SJCRH30 (cell line): ENCODE measurements at places on chromosomes 13 and 19.

DNA sequence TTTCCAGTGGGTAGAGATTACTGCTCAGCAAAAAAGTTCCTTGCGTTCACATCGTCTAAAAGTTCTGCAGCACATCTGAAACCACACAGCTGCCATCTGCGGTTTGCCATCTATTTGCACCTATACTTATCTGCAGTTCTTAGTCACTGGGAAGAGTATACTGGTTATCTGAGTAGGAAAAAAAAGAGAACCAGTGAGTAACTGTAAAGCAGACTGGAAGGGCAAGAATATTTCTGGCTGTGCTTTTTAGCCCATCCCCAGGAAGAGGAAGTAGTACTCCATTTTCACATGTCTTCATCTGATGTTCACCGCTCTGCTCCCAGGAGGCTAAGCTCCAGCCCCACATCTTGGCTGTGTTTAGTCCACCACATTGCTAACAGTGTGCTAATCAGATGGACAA, 35.6 kb downstream of the EFNB2 start:
- H3K4me1 ChIP-seq: peaks cover 6% of the 10 kb centered on the region; the same call in 1 of the 2 replicates
- DNase-seq: peak; percentile 15
- H3K4me3 ChIP-seq: no peak overlapping the region
- H3K27ac ChIP-seq: no peak overlapping the region
- peaks cover 4% of the 10 kb centered on the region; the same call in 1 of the 2 replicates for H3K36me3 ChIP-seq
- H3K27me3 ChIP-seq: no peaks in the 10 kb centered on the region

GRCh38 chr19:12551060-12551832, at the start of gene ZNF564:
Gene ZNF564 (minus strand): TSS chr19:12551482. CDS start chr19:12551332, 150 bp downstream.
- H3K36me3 ChIP-seq: peaks cover 16% of the 10 kb centered on the region
- H3K27me3 ChIP-seq: no peaks in the 10 kb centered on the region
- peak; percentile 100 for DNase-seq
- peak within 1 kb of the TSS; percentile 93 for H3K4me3 ChIP-seq
- no peaks in the 10 kb centered on the region for H3K4me1 ChIP-seq

DNA sequence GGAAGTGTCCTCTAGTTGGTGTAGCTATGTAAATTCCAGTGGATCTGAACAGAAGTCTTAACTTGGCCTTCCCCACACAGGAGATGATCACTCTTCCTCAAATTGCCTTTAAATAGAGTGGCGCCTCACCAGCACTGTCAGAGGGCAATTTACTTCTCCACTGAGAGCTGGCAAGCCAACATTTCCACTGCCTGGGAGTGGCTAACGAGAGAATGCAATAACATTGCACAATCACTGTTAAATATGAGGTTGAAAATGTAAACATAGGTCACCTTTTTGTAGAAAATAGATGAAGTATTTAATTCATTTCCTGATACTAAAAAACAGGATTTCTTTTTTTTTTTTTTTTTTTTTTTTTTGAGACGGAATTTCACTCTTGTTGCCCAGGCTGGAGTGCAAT, 55.4 kb upstream of the UBL3 start:
- no peak overlapping the region for H3K4me3 ChIP-seq
- peaks cover 23% of the 10 kb centered on the region for H3K4me1 ChIP-seq
- H3K36me3 ChIP-seq: no peaks in the 10 kb centered on the region
- H3K27me3 ChIP-seq: no peaks in the 10 kb centered on the region
- H3K27ac ChIP-seq: no peak overlapping the region

- H3K27ac ChIP-seq: peak overlapping the region; percentile 70
- peaks cover 48% of the 10 kb centered on the region for H3K4me1 ChIP-seq
- peak overlapping the region; percentile 80 for H3K4me3 ChIP-seq
- H3K27me3 ChIP-seq: no peaks in the 10 kb centered on the region
- no peaks in the 10 kb centered on the region for H3K36me3 ChIP-seq
These were observed 2.6 kb upstream of the JUNB start for GRCh38 chr19:12788682-12789097.

- no peak overlapping the region for H3K27ac ChIP-seq
- H3K4me3 ChIP-seq: no peak overlapping the region
- no peak for DNase-seq
- H3K36me3 ChIP-seq: no peaks in the 10 kb centered on the region
- H3K4me1 ChIP-seq: no peaks in the 10 kb centered on the region
These were observed 9.9 kb upstream of the SHC2 start for GRCh38 chr19:470701-471100.

DNA sequence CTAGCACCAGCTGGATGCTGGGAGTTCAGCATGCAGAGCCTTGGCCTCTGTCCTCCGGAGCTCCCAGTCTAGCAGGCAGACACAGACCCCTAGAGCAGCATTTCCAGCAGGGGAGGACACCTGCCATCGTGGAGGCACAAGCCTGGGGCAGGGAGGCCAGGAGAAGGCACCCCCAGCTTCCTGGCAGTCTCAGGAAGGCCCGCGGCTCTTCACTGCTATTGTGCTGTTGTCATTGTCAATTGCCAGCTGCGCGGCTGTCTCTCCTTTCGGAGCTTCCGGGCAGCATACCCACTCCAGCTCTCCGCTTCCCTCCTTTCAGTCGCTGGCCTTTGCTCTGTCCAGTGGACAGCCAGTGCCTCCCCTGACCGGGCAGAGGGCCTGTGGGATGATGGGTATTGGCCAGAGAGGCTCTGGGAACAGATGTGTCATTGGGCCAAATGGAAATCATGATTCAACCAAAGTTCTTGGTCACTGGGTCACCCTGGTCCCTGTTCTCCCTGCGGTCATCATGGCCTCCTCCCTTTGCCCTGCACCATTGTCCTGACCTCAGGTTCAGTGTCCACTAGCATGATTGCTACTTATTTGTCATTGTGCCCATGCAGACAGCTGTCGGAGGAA, 93.0 kb downstream of the SLC7A1 start:
- H3K27me3 ChIP-seq: no peaks in the 10 kb centered on the region
- H3K27ac ChIP-seq: no peak overlapping the region
- H3K36me3 ChIP-seq: no peaks in the 10 kb centered on the region
- no peak for DNase-seq
- peaks cover 48% of the 10 kb centered on the region for H3K4me1 ChIP-seq

GRCh38 chr19:27793128-27793643, 1419.8 kb downstream of the UQCRFS1 start:
- no peaks in the 10 kb centered on the region for H3K27me3 ChIP-seq
- H3K36me3 ChIP-seq: no peaks in the 10 kb centered on the region
- DNase-seq: peak; percentile 91
- H3K4me1 ChIP-seq: no peaks in the 10 kb centered on the region
- peak overlapping the region; percentile 89 for H3K27ac ChIP-seq

DNA sequence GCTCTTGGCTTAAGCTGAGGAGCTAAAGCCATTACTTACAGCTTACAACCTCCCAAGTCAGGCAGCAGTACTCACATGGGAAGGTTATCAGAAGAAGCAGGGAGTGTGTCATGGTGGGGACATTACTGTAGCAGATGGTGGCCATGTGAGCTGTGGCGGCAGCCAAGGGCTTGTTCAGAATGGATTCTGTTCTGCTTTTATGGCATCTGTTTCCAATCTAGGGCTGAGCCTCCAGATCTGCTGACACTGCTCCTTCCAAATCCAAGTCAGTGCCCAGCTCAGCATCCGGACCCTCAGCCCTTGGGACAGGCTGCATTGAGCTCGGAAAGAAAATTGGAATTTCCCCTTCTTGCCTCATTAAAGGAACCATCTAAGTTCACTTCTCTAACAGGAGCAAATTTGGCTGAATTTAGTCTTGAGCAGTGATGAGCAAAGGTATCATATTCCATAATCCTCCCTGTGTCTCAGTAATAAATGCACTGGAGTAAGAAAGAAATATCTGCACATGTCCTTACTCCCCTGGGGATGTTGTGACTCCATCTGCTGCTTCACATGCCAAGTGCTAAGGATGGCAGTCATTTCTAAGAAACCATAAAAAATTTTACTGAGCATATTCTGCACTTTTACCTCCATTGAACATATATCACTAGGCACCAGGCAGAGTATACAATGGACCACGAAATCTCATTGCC, 73.9 kb downstream of the KCTD12 start:
- no peak overlapping the region for H3K27ac ChIP-seq
- H3K4me1 ChIP-seq: no peaks in the 10 kb centered on the region
- no peaks in the 10 kb centered on the region for H3K27me3 ChIP-seq

DNA sequence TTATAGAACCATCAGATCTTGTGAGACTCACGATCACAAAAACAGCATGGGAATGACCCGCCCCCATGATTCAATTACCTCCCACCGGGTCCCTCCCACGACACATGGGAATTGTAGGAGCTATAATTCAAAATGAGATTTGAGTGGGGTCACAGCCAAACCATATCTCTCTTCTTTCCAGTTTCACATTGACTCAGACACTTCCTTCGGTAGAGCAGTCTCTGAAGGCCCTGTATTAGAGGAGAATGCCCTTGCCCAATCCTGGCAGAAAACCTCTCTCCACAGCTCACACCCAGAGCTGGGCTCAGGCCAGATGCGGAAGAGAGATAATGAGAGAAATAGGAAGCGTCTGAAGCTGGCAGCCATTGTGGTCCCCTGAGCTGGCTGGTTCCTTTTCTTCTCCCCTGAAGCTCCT, 72.4 kb upstream of the CLDN10 start:
- H3K4me3 ChIP-seq: no peak overlapping the region
- no peaks in the 10 kb centered on the region for H3K36me3 ChIP-seq
- no peaks in the 10 kb centered on the region for H3K27me3 ChIP-seq

GRCh38 chr13:114132419-114133121, at the start of gene RASA3:
Gene RASA3 (minus strand): TSS chr13:114132623. CDS start chr13:114132489, 134 bp downstream.
- no peaks in the 10 kb centered on the region for H3K27me3 ChIP-seq
- peaks cover 12% of the 10 kb centered on the region; the same call in 1 of the 2 replicates for H3K4me1 ChIP-seq
- peak within 1 kb of the TSS; percentile 79 for H3K4me3 ChIP-seq
- DNase-seq: peak; percentile 77
- peak within 1 kb of the TSS; percentile 48 for H3K27ac ChIP-seq

GRCh38 chr19:54114340-54115108, 933 bp downstream of the TFPT start:
- no peaks in the 10 kb centered on the region for H3K27me3 ChIP-seq
- H3K4me1 ChIP-seq: peaks cover 3% of the 10 kb centered on the region; the same call in 1 of the 2 replicates
- H3K36me3 ChIP-seq: peaks cover 8% of the 10 kb centered on the region; the same call in 1 of the 2 replicates
- peak overlapping the region; percentile 69 for H3K4me3 ChIP-seq
- no peak overlapping the region; the same call in 1 of the 2 replicates for H3K27ac ChIP-seq

- no peak overlapping the region for H3K4me3 ChIP-seq
- H3K36me3 ChIP-seq: no peaks in the 10 kb centered on the region
- no peak overlapping the region for H3K27ac ChIP-seq
- no peaks in the 10 kb centered on the region for H3K4me1 ChIP-seq
- peaks cover 3% of the 10 kb centered on the region; the same call in 1 of the 2 replicates for H3K27me3 ChIP-seq
These were observed 610.2 kb downstream of the UQCRFS1 start for GRCh38 chr19:28602675-28603298.

GRCh38 chr13:58953638-58954037, 1210.1 kb downstream of the DIAPH3 start:
- DNase-seq: peak; percentile 80
- H3K4me1 ChIP-seq: peaks cover 14% of the 10 kb centered on the region
- H3K27ac ChIP-seq: no peak overlapping the region
- H3K36me3 ChIP-seq: no peaks in the 10 kb centered on the region
- no peak overlapping the region for H3K4me3 ChIP-seq

DNA sequence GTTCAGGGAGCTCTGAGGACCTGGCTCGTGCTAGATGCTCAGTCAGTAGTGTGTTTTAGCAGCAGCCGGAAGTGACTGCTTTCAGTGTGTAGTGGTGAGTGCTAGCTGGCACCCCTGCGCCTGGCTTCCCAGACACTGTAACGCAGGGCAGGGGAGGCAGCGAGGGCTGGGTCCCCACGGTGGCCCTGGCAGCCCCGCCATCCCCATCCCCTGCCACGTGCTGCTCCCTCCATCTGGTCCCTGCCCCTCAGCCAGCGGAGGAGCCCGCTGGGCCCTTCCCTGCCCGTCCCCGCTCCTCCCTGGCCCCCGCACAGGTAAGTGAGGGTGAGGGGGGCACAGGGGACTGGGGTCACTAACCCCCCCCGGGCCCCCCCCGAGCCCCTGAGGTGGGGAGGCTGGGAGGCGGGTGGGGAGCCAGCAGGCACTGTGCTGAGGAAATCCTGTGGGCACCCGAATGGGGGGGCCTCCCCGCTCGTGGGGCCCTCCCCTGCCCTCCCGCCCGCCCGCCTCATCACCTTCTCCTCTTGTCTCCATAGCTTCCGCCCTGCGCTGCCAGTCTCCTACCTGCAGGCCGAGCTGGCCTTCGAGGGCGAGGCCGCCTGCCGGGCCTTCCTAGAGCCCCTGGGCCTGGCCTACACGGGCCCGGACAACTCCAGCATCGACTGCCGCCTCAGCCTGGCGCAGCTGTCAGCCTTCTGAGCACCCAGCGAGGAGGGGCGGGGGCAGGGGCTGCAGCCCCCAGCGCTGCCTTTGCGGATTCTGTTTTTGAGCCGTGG, 3.2 kb downstream of the LENG9 start:
- H3K27ac ChIP-seq: no peak overlapping the region
- no peaks in the 10 kb centered on the region for H3K27me3 ChIP-seq
- H3K4me1 ChIP-seq: no peaks in the 10 kb centered on the region
- peaks cover 38% of the 10 kb centered on the region for H3K36me3 ChIP-seq

- no peaks in the 10 kb centered on the region for H3K4me1 ChIP-seq
- no peak for DNase-seq
- no peak overlapping the region for H3K27ac ChIP-seq
- H3K27me3 ChIP-seq: no peaks in the 10 kb centered on the region
These were observed 120.1 kb downstream of the DNAJC3 start for GRCh38 chr13:95797016-95797415.

DNA sequence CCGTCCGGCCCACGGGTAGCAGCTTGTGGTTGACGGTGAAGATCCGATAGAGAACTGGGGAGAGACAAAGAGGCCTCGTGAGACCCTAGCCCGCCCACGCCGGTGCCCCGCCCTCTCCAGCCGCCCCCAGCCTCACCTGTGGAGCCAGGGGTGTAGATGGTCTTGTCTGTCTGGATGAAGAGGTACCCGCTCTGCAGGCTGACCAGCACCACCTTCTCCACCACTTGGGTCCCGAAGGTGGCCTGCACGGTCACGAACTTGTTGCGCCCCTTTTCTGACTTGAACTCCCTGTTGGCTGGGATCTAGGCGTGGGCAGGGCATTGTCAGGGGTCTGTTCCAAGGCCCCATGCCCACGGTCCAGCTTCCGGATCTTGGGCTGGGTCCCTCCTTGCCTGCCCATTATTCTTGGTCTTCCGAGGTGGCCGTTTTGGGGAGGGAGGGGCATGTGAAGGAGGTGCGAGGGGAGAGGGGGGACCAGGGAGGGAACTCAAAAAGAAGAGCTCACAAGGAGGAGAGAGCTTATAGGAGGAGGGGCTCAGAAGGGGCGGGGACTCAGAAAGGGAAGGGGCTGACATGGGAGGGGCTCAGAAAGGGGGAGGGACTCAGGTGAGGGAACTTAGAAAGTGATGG, 2.2 kb downstream of the C3 start:
- no peak overlapping the region for H3K4me3 ChIP-seq
- H3K36me3 ChIP-seq: no peaks in the 10 kb centered on the region
- DNase-seq: no peak
- H3K27me3 ChIP-seq: 0 out of 2 replicates have a peak, but pooled peaks cover 4% of the 10 kb centered on the region

GRCh38 chr19:44579663-44580365, 33.5 kb upstream of the IGSF23 start:
- no peak for DNase-seq
- H3K27me3 ChIP-seq: no peaks in the 10 kb centered on the region
- no peaks in the 10 kb centered on the region for H3K4me1 ChIP-seq
- no peak overlapping the region for H3K4me3 ChIP-seq
- H3K27ac ChIP-seq: no peak overlapping the region
- no peaks in the 10 kb centered on the region for H3K36me3 ChIP-seq

- peaks cover 7% of the 10 kb centered on the region for H3K4me1 ChIP-seq
- no peak overlapping the region for H3K4me3 ChIP-seq
- DNase-seq: no peak
- no peaks in the 10 kb centered on the region for H3K36me3 ChIP-seq
These were observed 2139.9 kb downstream of the PCDH9 start for GRCh38 chr13:65090186-65090585.
